ENCODE measurements at places on chromosomes 11 and 22. TPM values are rescaled to one million over a fixed set of nuclear protein-coding genes. Genes with fewer than 3 reads are reported as not detected.

The SEPTIN3 gene
- total RNA-seq: 180 TPM

The CHADL gene
- 3.7 TPM for total RNA-seq

The IFITM10 gene
- total RNA-seq: 2.8 TPM

The GLB1L2 gene
- 3.2 TPM for total RNA-seq

The AQP11 gene
- 8.1 TPM for total RNA-seq

The ZP1 gene
- 0.46 TPM for total RNA-seq

The CNTF gene
- total RNA-seq: 1.6 TPM

The OPCML gene
- 72.9 TPM for total RNA-seq

The SYT12 gene
- total RNA-seq: 6.0 TPM

The CDC42BPG gene
- 2.1 TPM for total RNA-seq
